ENCODE measurements at places on chromosomes 6 and 20. TPM values are rescaled to one million over a fixed set of nuclear protein-coding genes. Genes with fewer than 3 reads are reported as not detected.

IRAK1BP1 gene
- total RNA-seq = 0.65 TPM

POU5F1 gene
- total RNA-seq = 10.8 TPM

OTOR gene
- total RNA-seq = not detected

HCK gene
- 0.13 TPM for total RNA-seq

TCF21 gene
- total RNA-seq = 0.07 TPM

SAMHD1 gene
- 8.5 TPM for total RNA-seq

SLC4A11 gene
- total RNA-seq = 15.1 TPM

TUBB2B gene
- total RNA-seq = 15.3 TPM

LRRN4 gene
- not detected for total RNA-seq

GPANK1 gene
- 9.3 TPM for total RNA-seq

CNBD2 gene
- total RNA-seq = 6.1 TPM

HSPA12B gene
- 0.43 TPM for total RNA-seq

RSPO4 gene
- not detected for total RNA-seq

Data from A549 treated with Hydrocortisone at 1 μM for 4 hours (cell line).